ENCODE measurements at places on chromosomes 13 and 19.

DNA sequence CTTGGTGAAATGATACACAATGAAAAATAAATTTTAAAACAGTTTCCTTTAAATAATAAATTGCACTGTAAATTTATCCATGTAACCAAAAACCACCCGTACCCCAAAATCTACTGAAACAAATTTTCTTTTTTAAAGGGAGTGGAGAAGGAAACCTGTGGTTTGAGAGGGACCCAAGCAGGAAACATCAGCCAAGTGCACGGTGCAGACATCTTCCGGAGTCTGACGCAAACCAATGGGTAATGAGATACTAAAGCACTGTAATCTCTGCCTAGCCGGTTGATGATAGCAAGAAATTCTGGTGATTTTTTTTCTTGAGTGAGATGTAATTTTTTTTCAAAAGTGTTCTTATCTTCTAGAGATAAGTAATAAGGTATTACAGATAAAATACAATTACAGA is 115.4 kb downstream of the ABCC4 start:
- DNase-seq, result no peak

DNA sequence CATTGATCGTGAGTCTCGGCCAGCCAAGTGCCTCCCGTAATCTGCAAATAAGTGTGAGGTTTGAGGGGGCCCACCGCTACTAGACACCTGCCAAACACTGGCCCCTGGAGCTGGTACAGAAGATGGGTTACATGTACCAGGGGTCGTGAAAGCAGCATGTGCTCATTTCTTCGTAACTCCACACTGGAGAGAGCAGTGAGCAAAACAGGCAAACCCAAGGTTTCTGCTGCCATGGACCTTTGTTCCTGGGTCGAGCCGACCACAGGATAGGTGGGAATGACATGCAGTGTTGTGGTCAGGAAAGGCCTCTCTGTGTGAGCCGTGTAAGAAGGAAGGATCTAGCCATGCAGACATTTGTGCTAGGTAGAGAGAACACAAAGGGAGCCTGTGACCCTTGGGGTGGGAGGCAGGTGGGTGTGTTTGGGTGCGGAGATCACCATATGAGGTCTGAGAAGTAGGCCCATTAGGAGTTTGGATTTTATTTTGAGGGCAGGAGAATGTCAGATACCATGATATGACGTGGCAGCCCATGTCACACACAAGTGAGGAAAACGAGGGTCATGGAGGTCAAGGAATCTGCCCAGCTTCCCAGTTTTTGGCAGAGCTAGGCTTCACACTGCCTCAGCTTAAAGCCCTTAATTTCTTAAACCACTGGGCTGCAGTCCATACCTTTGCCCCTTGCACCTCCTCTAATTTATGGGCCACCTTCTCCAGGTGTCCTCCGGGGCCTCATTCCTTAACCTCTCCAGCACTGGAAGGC is 919 bp downstream of the GTF3A start:
- no peak for DNase-seq

DNA sequence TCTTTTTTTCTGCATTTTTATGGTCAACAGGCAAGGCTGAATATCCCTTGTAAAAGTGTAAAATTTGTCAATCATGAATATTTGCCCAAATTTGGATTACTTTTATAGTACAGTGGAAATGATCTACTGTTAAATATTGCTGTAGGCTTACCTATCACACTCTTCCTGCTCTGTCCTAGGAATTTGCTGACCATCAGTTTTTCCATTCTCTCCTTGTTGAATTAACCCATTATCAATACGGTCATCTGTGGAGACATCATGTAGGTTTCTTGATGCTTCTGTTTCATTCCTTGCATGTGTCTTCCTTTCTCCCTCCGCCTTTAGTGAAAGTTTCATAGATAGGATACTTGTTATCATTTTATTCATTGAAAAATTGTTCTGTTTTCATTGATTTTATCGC is 139.6 kb upstream of the TUBA3C start:
- no peak for DNase-seq

- DNase-seq, result no peak
These were observed 35.5 kb downstream of the CRTC1 start for GRCh38 chr19:18718846-18719458.

- no peak for DNase-seq
These were observed 63.4 kb downstream of the RYR1 start for GRCh38 chr19:38496603-38497487.

DNA sequence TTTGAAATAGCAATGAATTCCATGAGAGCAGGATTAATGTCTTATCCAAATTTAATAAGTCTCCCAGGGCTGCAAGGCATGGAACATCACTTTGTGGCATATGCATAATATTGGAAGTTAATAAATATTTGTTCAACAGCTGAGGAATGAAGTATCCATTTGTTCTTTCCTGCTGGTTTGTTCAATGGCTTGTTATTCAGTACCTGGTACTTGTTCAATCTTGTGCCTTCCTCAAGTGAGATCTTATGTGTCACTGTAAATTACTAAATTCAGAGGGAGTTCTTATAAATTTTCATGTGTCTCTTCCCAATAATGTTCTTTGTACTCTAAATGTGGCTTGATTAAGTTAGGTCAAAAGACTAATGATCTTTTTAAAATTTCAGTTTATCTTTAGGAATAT is 1105.5 kb upstream of the SPRY2 start:
- no peak for DNase-seq

DNA sequence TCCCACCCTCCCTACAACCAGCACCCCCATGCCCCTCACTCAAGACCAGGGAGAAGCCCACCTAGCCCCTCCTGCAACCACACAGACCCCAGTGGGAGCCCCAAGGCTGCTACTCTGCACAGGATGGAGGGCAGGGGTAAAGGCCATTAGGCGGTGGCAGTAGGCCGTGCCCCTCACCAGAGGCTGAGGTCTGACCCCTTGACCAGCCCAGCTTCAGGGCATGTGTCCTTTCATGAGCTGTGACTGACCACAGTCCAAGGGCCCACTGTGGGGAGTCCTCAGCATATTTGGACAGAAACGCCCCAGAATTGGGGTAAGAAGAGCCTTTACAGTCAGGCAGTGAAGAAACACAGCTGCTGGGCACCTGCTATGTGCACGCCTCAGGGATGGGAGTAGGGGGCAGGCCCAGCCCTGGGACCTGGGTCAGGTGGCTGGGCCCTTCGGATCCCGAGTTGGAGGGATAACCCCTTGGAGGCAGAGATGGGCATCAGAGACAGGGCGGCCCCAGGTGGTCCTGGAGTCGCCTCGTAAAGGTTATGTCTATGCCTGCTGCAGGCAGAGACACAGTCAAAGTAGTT is 1.7 kb upstream of the RPS5 start:
- no peak for DNase-seq

DNA sequence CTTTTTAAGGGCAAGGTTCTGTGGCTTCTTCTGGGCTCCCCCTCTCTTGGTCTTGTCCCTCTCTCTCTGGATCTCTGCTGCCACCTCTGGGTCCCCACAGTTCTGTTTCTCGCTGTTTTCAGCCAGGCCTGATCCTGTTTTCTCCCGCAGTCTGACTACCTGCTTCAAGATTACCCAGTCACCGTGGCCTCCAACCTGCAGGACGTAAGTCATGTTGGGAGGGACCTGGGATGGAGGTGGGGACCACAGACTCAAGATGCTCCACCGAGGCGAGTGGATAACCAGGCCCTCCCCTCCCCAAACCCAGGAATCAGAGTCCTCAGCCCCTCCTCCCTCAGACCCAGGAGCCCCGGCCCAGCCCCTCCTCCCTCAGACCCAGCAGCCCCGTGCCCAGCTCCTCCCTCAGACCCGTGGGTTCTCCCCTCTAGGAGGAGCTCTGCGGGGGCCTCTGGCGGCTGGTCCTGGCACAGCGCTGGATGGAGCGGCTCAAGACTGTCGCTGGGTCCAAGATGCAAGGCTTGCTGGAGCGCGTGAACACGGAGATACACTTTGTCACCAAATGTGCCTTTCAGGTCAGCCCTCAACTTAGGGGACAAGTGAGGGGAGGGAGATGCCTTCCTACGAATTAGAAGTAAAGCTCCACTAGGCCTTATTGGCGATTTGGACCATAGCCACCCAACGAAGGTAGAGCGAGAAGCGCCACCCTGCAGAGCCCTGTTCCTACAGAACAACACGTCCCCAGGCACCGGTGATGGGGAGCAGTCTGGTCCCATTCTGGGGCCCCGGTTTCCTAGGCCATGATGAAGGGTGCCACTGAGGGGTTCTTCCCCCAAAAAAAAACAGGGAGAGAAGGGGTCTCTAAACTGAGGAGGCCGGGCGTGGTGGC is 2.2 kb downstream of the FLT3LG start:
- DNase-seq, result no peak

GRCh38 chr13:101514695-101515275 is 62.3 kb downstream of the ITGBL1 start:
- DNase-seq, result peak; percentile 46

DNA sequence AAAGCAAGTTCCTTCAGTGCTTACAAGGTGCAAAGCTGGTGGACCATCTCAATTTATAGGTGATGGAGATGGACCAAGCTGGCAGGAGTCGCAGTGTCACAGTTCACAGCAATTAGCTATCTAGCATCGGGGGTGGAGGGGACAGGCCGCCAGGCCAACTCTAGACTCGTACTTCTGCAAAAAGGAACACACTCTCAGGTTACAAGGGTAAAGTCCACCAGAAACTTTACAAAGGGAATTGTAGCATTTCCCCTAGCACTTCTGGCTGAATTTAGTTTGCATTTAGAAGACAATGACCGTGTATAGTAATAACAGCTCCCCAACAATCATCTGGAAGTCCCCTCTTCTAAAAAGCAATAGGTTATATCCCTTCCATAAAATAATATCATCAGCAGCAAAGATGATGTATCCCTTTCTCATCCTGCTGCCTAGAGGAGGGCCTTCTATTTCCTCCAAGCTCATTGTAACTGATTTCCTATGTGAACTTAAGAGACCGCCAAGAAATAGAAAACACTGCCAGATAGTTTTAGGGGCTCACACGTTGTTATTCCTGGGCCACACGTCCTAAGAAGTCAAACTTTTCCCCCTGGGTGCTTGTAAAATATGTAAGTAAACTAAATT is 8.5 kb upstream of the DOCK9 start:
- no peak for DNase-seq

GRCh38 chr19:48629297-48629598 is 7.9 kb downstream of the DBP start:
- DNase-seq, result no peak

DNA sequence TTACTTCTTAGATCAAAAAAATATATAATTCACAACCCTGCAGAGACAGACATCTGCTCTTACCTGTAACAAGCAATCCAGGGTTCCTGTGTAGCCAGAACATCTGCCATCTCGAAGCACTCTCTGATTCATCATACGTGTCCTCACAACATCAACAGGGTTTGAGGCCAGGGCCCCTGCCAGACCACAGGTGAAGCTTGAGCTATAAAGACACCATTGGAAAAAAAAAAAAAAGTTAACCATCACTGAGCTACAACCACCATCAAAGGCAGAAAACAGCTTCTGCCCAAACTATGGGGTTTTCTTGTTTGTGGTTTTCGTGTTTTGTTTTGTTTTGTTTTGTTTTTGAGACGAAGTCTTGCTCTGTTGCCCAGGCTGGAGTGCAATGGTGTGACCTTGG is 19.3 kb downstream of the SLC25A30 start:
- no peak for DNase-seq

GRCh38 chr19:19538061-19538784 is at the start of gene CILP2:
CILP2 (plus strand) TSS chr19:19538265; CDS start chr19:19538350, 85 bp downstream.
- DNase-seq, result no peak
